ENCODE measurements at places on chromosomes 13 and 19.

- no peak for DNase-seq
Measured at GRCh38 chr13:27627380-27627779, 5.7 kb downstream of the POLR1D start.

DNA sequence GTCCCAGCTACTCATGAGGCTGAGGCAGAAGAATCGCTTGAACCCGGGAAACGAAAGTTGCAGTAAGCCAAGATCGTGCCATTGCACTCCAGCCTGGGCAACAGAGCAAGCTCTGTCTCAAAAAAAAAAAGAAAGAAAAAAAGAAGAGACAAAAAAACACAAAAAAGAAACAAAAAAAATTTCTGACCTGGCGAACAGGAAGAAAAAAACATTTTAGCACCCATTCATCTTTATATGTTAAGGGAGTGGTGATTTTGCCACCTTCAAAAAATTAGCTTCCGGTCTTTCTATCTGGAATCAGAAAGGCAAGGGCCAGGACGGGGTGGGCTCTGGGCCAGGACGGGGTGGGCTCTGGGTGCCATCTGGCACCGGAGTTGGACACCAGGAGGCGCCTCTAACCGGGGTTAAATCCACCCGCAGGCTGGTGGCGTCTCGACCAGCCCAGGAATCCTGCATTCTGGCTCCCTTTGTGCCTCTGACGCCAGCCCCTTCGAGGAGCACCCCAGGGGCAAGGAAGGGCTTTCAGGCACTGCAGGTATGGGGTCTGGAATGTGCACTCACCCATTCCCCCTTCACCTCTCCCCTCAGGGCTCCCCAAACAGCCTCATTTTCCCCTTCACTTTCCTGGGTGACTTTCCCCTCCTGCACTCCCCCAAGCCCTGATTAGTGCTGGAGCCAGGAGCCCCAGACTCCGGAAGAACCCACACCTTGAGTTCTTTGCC lies 10.4 kb upstream of the ZSWIM4 start:
- DNase-seq = peak; percentile 49

DNA sequence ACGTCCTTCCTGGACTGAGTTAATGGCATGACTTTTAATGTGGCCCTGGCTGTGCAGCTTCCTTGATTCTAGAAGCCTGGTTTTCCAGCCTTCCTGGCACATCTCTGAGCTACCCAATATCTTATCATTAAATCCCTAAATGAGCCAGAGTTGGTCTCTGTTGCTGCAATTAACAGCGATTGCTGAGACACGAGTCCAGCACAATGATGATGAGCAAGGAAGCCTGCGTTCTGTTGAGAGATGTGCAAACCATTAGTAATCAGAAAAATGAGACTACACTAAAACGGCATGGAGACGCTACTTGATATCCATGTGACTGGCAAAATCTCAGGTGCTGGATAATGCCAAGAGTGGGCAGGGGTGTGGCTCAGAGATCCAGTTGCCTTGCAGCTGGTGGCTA lies 26.2 kb downstream of the GPR42 start:
- no peak for DNase-seq

- no peak for DNase-seq
Measured at GRCh38 chr19:8352134-8352827, 9.2 kb upstream of the KANK3 start.

- no peak for DNase-seq
Measured at GRCh38 chr19:3186891-3187661, 1.3 kb downstream of the NCLN start.

DNA sequence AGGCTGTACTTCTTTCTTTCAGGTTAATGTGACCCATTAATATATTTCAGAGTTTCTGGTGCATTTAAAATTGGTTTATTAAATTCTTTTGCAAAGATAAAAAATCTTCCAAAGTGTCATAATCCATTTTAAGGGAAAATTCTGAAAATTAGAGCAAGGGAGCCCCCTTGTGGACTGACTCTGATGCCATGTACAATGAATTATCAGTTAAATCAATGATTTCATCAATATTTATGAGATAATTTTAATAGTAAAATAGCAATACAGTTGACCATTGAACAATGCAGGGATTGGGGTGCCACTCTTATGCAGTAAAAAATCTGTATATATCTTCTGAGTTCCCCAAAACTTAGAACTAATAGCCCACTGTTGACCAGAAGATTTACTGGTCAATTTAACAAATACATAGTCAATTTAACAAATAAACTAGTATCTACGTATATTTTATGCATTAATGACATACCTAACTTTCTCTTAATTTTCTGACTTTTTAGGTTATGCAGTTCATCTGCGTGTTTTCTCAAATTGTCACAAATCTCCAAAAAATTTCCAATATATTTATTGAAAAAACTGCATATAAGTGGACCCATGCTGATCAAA lies 479.1 kb upstream of the MIR17HG start:
- DNase-seq = no peak

DNA sequence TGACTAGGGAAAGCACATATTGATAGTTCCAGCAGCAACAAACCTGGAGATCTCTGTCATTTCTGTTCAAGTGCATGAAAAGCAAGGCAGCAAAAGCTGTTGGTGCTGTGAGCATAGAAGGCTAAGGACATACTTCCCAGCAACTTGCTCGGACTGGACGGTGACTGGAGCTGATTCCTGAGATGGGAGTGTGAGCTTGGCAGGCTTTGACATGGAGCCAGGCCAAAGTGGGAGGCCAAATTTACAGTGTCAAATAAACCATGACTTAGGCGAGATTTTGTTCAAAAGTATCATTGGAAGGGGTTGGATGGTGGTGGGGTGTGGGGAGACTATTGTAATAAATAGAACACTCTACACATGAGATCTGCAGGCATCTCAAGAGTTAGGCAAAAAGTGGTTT lies 5.9 kb upstream of the ARGLU1 start:
- no peak for DNase-seq

DNA sequence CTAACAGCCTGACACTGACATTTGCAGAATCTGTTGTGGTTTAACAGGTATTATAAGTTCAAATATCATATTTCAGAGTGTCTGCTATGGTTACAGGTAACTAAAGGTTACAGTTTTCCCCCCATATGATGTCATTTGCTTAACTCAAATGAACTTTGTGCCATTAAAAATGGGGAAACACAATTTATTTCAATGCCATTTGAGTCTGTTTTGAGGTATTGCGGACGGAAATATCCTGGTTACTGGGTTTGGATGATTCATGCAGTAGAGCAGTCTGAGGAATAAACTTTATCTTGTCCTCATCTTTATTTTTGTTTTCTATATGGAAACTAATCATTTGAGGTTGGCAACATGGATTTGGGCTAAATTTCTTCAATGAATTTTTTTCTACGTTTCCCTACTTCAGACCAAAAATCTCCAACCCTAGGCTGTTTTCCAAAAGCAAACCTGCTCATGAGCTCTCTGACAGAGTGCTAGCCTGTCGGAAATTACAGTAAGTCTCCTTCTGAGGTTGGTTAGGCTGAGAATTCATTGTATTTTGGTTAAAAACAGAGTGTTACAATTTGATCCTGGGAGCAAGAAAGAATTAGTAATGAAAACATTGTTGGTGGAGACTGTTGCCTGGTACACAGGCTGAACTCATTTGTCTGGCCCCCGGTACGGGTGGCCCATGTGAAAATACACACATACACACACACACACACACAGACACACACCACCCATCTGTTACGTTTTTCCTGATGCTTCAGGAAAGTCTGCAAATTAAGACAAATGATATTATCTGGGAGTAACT lies 66.1 kb downstream of the AKAP11 start:
- no peak for DNase-seq

DNA sequence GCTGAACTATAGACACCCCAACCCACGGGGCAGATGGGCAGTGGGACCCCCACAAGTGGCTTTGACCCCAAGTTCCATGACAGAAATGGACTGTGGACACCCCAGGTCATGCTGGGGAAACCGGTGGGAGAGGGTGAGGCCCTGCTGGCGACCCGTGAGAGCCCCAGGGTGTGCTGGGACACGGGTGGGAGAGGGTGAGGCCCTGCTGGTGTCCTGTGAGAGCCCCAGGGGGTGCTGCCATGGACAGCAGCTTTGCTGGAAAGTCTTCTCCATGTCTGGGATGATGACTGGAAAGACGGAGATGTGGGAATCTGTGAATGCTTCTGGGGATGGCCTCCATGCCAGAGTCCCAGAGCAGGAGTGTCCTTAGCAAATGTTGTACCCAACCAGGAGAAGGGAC lies 148.4 kb downstream of the URI1 start:
- no peak for DNase-seq

- no peak for DNase-seq
Measured at GRCh38 chr19:6610934-6611852, 20.2 kb upstream of the CD70 start.

GRCh38 chr19:49985871-49986270 lies 24.9 kb upstream of the SIGLEC11 start:
- DNase-seq = no peak

- DNase-seq = peak; percentile 40
Measured at GRCh38 chr13:50082426-50083281, 67.4 kb downstream of the KCNRG start.

- no peak for DNase-seq
Measured at GRCh38 chr13:36102721-36103120, 28.5 kb downstream of the DCLK1 start.

- DNase-seq = no peak
Measured at GRCh38 chr13:110938662-110939421, 24.0 kb upstream of the ANKRD10 start.

- DNase-seq = no peak
Measured at GRCh38 chr19:53873773-53874605, 6.3 kb downstream of the MYADM start.

- no peak for DNase-seq
Measured at GRCh38 chr19:28542394-28543243, 670.3 kb downstream of the UQCRFS1 start.
